Activated T-cell treated with anti-CD3 and anti-CD28 coated beads, Interleukin-2, amount 50 U/mL, for 72 hours (primary cell): ENCODE measurements at places on chromosomes 4 and X.

- no peak for DNase-seq
Measured at GRCh38 chrX:17613979-17614588, 123.2 kb upstream of the SCML1 start.

- DNase-seq, result no peak
Measured at GRCh38 chr4:16875487-16875886, 23.0 kb downstream of the LDB2 start.

- no peak for DNase-seq
Measured at GRCh38 chr4:41320278-41320677, 63.5 kb downstream of the UCHL1 start.

- DNase-seq, result no peak
Measured at GRCh38 chrX:153876112-153876491, 9.9 kb downstream of the L1CAM start.

DNA sequence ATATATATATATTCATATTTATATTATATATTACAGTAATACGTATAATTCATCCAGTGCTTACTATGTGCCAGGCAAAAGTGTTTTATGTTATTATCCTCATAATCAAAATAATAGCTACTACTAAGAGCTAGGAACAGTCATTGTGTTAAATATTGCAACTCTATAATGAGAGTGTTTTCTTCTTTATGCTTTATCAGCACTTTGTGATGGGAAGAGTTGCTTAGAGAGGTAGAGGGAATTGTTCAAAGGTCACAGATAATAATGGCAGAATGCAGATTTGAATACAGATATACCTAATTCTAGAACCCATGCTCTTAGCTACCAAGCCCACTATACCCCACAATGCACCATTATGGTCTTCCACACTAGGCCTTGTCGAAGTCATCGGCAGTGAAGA is 318.8 kb upstream of the PPARGC1A start:
- no peak for DNase-seq

GRCh38 chr4:121057466-121057922 is 14.8 kb downstream of the NDNF start:
- no peak for DNase-seq

GRCh38 chrX:55142206-55142918 is 53.5 kb downstream of the PAGE2 start:
- no peak for DNase-seq

- no peak for DNase-seq
Measured at GRCh38 chr4:177938226-177938625, 496.0 kb upstream of the AGA start.

GRCh38 chr4:66885501-66886165 is 659.7 kb downstream of the CENPC start:
- DNase-seq, result no peak

GRCh38 chr4:156568484-156568883 is 403.1 kb downstream of the PDGFC start:
- no peak for DNase-seq

DNA sequence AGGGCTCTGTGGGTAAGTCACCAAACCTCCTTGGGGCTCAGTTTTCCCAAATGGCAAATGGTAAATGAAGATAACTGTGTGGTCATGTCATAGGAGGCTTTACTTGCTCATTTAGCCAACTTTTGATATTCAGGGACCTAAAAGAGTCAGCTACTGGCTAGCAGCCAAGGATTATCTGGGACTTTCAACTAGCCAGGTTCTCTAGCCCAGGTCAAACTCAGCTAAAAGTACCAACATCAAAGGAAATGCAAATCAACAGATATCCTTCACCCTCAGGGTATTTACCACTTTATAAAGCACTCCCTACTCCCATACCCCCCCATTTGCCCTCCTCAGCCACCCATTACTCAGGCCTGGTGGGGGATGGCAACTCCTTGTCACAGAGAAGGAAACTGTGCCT is 7.5 kb downstream of the AMER1 start:
- no peak for DNase-seq

- DNase-seq, result no peak
Measured at GRCh38 chr4:134463771-134464170, 262.2 kb upstream of the PABPC4L start.

- peak; percentile 30 for DNase-seq
Measured at GRCh38 chr4:108029731-108030130, 40.0 kb downstream of the HADH start.

DNA sequence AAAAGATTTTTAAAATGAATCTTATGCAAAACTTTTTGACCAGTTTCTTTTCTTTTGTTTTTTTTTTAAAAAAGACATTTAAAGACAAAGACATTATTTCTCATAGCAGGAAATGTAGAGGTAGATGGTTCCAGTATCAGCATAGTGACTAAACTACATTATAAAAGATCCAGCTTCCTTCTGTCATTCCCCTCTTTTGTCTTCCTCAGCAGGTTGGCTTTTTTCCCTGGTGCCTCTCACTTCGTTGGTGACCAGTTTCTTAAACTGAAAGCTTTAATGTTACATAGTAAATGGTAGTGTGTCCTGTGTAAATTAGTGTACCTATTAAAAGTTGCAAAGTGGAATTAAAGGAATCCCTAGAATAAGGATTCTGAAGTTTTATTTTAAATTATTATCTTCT is 36.1 kb downstream of the DCK start:
- no peak for DNase-seq

- no peak for DNase-seq
Measured at GRCh38 chr4:27049239-27049829, 188.7 kb downstream of the STIM2 start.

DNA sequence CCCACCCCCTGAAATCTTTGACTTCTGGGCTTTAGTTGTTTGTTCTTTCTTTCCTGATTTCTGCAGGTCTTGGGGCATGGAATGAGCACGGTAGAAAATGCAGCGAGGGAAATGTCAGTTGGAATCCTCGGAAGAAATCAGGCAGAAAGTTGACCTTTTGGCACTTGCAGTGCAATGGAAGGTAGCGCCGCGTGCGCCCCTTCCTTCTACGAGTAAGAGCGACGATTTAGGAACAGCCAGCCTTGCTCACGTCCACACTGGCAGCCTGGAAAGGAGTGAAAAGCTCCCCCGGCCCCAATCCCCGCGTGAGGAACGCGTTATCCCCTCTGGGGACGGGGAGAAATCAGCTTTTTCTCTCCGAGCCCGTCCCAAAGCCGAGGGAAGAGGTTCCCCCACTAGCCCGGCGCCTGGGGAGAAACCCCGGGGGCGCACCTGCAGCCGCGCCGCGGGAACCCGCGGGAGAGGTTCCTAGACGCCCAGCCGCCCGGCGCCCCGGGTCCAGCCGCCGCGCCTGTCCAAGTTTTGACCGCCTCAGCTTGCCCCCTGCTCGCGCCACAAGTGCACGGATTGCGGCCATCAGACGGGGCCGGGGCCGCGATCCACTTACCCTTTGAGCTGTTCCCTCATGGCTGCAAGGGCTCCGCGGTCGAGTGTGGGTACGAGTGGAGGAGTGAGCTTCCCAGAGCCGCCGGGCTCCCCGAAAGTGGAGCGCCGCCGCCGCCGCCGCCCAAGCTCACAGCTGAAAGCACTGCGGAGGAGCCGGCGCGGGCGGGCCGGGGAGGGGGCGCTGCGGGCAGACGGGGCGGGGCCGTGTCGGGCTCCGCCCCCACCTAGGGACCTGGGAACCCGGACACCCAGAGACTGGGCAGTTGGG is 194.6 kb upstream of the FTHL17 start:
- DNase-seq, result peak; percentile 33

- no peak for DNase-seq
Measured at GRCh38 chr4:78774417-78774816, 1.7 kb upstream of the BMP2K start.

DNA sequence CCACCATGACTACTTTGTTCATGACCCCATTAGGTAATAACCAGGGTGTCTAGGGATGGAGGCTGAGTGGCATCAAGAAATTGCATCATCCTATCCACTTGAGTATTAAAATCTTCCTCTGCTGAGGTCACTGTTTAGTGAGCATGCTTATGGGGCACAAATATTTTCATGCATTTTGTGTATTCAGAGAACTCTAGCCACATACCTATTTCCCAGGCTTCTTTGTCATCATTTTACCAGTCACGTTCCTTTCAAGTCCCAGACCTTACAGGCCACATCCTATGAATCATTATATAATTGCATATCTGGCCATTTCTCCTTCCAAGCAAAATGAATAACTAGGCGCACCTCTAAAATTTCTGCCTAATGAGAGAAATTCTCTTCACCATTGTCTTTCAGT is 1882.9 kb upstream of the AGA start:
- no peak for DNase-seq

DNA sequence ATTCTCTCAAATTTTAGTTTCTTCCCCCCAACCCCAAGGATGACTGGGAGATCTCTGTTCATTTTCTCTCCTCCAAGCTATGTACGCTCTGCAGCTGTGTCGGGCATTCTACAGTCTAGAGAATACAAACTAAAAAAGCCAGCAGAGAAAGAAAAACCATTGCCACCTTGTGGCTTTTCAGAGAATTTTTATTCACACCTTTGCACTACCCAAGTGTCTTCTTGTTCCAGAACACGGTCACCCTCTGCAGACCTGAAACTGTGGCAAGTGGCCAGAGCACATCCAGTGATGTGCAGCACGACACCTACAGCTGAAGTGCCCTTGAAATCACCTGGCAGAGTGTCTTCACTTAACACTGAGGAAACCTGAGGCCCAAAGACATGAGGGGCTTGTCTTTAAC is 68.6 kb downstream of the CHST7 start:
- peak; percentile 15 for DNase-seq

- no peak for DNase-seq
Measured at GRCh38 chr4:72118017-72118416, 86.2 kb downstream of the NPFFR2 start.

- DNase-seq, result no peak
Measured at GRCh38 chr4:107518076-107518475, 202.0 kb downstream of the PAPSS1 start.

DNA sequence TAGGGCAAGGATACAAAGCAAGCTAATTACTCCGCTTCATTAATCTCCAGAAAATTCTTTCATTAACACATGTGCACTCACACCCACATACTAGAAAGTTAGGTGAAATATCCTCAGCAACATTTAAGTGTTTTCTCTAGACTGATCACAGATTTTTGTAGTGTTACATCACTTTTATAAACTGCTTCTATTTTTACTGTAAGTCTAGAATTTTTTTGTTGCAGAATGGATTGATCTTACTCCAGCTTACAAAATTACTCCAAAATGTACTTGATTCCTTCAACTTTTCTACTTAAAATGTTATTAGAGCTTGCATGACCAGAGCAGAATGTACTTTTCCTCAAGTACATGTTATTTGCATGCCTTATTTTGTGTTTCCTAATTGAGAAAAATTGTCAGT is 2325.2 kb downstream of the PCDH7 start:
- no peak for DNase-seq

GRCh38 chr4:56181140-56181953 is 205.9 kb downstream of the AASDH start:
- peak; percentile 10 for DNase-seq

DNA sequence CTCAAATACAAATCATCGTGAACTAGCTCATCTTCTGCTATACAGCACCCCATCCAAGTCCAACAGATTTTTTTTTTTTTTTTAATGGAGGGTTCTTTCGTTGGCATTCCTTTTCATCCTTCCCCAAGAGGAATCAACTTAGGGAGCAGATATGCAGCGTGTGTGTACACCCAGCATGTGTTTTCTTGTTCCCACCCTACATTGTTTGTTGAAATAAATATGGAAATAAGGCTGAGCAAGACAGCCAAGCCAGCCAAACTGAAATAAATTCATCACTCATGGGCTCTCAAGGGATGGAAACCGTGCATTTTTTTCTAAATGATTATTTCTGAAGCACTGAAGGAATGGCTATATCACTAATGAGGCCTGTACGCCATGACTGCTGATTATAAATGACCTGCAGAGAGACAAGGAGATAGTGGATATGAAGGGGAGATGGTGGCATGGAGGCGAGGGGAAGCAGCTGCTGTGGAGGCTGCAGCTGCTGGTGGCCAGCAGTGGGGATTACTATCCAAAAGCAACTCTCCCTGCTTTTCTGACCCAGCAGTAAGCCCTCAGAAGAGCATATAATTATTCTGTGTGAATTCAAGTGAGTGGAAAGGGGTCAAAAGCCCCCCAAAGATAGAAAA is 173.9 kb downstream of the MGST2 start:
- DNase-seq, result no peak

DNA sequence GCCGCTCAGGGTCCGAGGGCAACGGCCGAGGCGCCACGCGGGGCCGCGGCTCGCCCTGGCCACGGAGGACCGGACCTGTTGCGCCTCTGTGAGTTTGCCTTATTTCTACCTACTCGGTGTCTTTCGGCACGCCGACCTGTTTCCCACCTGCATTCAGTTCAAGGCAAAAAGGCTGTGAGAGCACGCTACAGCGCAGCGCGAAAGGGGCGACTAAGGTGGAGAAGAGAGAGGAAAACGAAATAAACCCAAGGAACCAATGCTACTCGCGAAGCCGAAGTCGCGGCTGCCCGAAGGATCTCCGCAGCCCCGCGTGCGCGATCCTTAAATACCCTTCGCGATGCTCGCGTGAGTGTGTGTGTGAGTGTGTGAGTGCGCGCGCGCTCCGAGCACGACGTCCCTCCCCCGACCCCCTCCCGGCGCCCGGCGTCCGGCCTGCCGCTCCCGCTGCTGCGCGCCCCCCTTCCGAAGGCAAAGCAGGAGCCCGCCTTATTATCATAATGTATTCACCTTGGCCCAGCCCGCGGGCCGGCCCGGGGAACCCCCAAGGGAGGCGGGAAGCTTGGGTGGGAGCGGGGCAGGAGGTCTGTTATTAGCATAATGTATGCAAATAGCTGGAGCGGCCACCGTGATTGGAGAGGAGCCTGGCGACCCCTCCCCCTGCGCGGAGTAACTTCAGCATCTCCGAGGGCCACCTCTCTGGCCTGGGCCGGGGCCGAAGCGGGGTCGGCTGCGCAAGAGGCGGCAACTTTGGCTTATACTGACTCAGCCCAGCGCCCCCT is at the start of gene COL25A1:
TSS of gene COL25A1 (minus strand) at position 298 of the 779 bp plus-strand sequence.
- peak; percentile 47 for DNase-seq

DNA sequence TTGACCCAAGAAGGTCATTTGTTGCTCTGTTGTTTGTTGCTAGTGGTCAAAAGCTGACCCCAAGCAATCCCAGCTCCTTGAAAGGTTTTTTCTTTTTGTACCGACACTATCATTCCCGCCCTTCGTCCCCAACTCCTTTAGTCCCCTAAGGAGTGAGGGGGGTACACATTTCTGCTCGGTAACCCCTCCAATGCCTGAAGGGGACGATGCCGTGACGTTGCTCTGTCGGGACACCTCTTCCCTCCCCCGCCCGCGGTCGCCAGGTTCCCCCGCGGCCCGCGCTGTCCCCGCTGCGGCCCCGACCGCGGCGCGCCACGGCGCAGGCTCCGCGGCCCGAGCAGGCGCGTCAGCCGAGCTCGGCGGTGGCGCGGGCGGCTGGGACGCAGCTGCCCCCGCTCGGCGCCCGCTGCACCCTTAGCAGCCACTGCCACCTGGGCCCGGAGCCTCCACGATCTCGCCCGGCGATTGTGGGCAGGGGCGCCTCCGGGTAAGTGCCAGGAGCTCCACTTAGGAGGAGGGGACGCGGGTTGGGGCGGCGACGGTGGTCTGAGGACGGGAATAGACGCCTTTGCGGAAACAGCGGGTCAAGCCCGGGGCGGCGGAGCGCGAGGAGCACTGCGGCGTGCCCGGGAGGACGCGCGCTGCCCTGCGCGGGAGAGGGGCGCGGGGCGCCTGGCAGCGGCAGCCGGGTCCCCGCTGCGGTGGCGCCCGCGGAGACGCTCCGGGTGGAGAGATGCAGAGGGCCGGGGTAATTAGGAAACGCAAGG is at the start of gene GLRB:
TSS of gene GLRB (plus strand) at position 340 of the 767 bp plus-strand sequence. CDS start 1,875 bp downstream, outside the sequence.
- DNase-seq, result no peak
